B cell (primary cell): ENCODE measurements at places on chromosomes 2 and 18. TPM values are rescaled to one million over a fixed set of nuclear protein-coding genes. Genes with fewer than 3 reads are reported as not detected.

DNA sequence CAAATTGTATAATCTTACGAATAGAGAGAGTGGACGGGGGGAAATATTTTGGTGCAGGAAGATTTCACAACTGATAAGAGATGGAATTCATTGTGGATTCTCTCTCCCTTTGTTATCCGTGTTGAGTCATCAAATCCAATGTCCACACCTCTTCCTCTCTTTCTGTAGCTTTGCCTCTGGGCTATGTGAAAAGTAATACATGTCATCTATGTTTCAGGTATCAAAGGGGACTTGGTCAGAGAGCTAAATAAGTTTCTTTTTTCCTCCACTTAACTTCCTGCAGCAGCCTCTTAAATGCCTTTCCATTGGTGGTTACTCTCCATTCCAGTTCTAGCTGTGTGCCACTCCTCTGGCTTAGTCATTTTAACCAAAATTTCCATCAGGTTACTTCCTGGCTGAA lies 169.3 kb upstream of the NXPH2 start:
- H3K4me1 ChIP-seq = no peaks in the 10 kb centered on the region
- no peaks in the 10 kb centered on the region for H3K36me3 ChIP-seq
- no peak overlapping the region for H3K4me3 ChIP-seq
- no peaks in the 10 kb centered on the region for H3K27me3 ChIP-seq
- no peak overlapping the region for H3K27ac ChIP-seq
- no peak for DNase-seq

GRCh38 chr18:50298443-50299284 lies 11.2 kb upstream of the CXXC1 start:
- DNase-seq = peak; percentile 18
- peak overlapping the region; percentile 31 for H3K4me3 ChIP-seq
- no peaks in the 10 kb centered on the region for H3K27me3 ChIP-seq
- no peaks in the 10 kb centered on the region for H3K36me3 ChIP-seq
- no peak overlapping the region for H3K27ac ChIP-seq
- peaks cover 13% of the 10 kb centered on the region for H3K4me1 ChIP-seq

- H3K27ac ChIP-seq = no peak overlapping the region
- no peaks in the 10 kb centered on the region for H3K36me3 ChIP-seq
- DNase-seq = no peak
- H3K4me1 ChIP-seq = no peaks in the 10 kb centered on the region
- no peak overlapping the region for H3K4me3 ChIP-seq
Observed at GRCh38 chr2:175755656-175756386, 246.2 kb downstream of the LNPK start.

GRCh38 chr2:128818704-128819491 lies 500.2 kb upstream of the HS6ST1 start:
- DNase-seq = no peak
- no peak overlapping the region for H3K27ac ChIP-seq
- no peak overlapping the region for H3K4me3 ChIP-seq
- H3K27me3 ChIP-seq = no peaks in the 10 kb centered on the region
- H3K4me1 ChIP-seq = no peaks in the 10 kb centered on the region

- H3K4me3 ChIP-seq = no peak overlapping the region
- no peak overlapping the region for H3K27ac ChIP-seq
- DNase-seq = no peak
- no peaks in the 10 kb centered on the region for H3K27me3 ChIP-seq
Observed at GRCh38 chr2:63514781-63515180, 73.5 kb downstream of the WDPCP start.

DNA sequence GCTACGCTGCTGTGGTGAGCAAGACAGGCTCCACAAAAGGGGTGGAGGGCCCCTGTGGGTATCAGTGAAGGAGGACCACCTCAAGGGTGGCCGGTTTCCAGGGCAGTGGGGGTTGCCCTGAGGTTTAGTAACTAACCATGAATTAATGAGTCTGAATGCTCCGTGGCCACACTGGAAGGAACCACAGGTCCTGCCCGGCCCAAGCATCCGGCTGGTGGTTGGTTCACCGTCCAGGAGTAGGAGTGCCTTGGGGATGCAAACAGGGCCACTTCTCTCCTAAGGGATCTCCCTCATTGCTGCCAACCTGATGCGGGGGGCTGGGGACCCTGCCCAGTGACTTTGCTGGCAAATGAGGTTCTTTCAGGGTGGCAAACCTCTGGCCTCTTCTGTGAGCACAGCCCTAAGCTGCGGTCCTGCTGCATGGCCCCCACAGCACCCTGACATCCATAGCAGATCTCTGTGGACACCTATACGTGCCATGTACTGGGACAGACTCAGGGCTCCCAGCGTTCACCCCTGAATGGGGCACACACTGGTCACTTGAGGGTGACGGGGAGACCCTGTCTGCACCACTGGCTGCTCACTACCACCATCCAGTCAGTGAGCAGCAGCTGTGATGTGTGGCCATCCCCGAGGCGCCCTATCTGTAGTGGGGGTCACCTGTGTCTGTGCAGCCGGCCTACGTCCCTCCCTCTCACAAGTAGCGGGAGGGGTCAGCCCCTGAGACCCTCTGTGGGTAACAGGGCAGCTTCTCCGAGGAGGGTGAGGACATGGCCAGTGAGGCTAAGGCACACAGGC lies 41.6 kb downstream of the HS6ST1 start:
- no peaks in the 10 kb centered on the region for H3K27me3 ChIP-seq
- H3K27ac ChIP-seq = no peak overlapping the region
- H3K4me1 ChIP-seq = peaks cover 24% of the 10 kb centered on the region
- DNase-seq = no peak
- no peak overlapping the region for H3K4me3 ChIP-seq
- H3K36me3 ChIP-seq = no peaks in the 10 kb centered on the region

GRCh38 chr2:143230506-143231253 lies 101.5 kb downstream of the ARHGAP15 start:
- H3K4me3 ChIP-seq = no peak overlapping the region
- H3K27me3 ChIP-seq = no peaks in the 10 kb centered on the region
- H3K27ac ChIP-seq = peak overlapping the region; percentile 9
- DNase-seq = no peak

TDRD15 gene
- 1.1 and 1.5 TPM in 2 replicates for total RNA-seq
